Caki2 (cell line): ENCODE measurements at places on chromosomes 6 and 20. TPM values are rescaled to one million over a fixed set of nuclear protein-coding genes. Genes with fewer than 3 reads are reported as not detected.

BMP2 gene
- 2.6 and 4.3 TPM in 2 replicates for total RNA-seq

SAYSD1 gene
- 7.6 and 9.1 TPM in 2 replicates for total RNA-seq

VGLL2 gene
- total RNA-seq, result not detected in 2 replicates

SFTA2 gene
- not detected in 2 replicates for total RNA-seq

LY6G5B gene
- total RNA-seq, result not detected in 2 replicates

ZBTB46 gene
- total RNA-seq, result 9.6 and 10.4 TPM in 2 replicates

NKAPL gene
- not detected in 2 replicates for total RNA-seq

C6orf58 gene
- 1.3 TPM in 1 of 2 replicates, not detected in the other for total RNA-seq

FANCE gene
- 11.1 and 14.5 TPM in 2 replicates for total RNA-seq

MOG gene
- total RNA-seq, result not detected in 2 replicates

ACSS2 gene
- total RNA-seq, result 37.2 and 66.3 TPM in 2 replicates

PDE10A gene
- 0.32 and 4.6 TPM in 2 replicates for total RNA-seq

SIRPG gene
- total RNA-seq, result not detected in 2 replicates

PRKN gene
- 1.0 and 1.1 TPM in 2 replicates for total RNA-seq

VSTM2L gene
- not detected in 2 replicates for total RNA-seq

GNAS-AS1 gene
- total RNA-seq, result 3.1 and 5.2 TPM in 2 replicates

STX7 gene
- 4.8 and 21.9 TPM in 2 replicates for total RNA-seq

RAET1E gene
- not detected in 2 replicates for total RNA-seq

FAM83C gene
- total RNA-seq, result 0.20 TPM in 1 of 2 replicates, not detected in the other

CD2AP gene
- 46.0 and 53.2 TPM in 2 replicates for total RNA-seq

ZSCAN23 gene
- total RNA-seq, result 1.2 and 13.7 TPM in 2 replicates

FAM209B gene
- total RNA-seq, result not detected in 2 replicates

MUC22 gene
- not detected in 2 replicates for total RNA-seq

PLCB1 gene
- total RNA-seq, result 2.4 and 2.5 TPM in 2 replicates

RAMACL gene
- not detected in 2 replicates for total RNA-seq

MRPS18B gene
- 47.9 and 61.1 TPM in 2 replicates for total RNA-seq

CST2 gene
- total RNA-seq, result 240 and 270 TPM in 2 replicates

HUS1B gene
- total RNA-seq, result 0.17 and 2.1 TPM in 2 replicates

SNX9 gene
- total RNA-seq, result 22.4 and 26.4 TPM in 2 replicates

NFKBIE gene
- 24.7 and 33.4 TPM in 2 replicates for total RNA-seq

CST5 gene
- not detected in 2 replicates for total RNA-seq

BPI gene
- total RNA-seq, result not detected in 2 replicates

APOM gene
- total RNA-seq, result 9.2 TPM in 1 of 2 replicates, not detected in the other

POM121L2 gene
- total RNA-seq, result not detected in 2 replicates

CST7 gene
- not detected in 2 replicates for total RNA-seq

RAB44 gene
- not detected in 2 replicates for total RNA-seq

GJA10 gene
- total RNA-seq, result not detected in 2 replicates

WASF1 gene
- 21.9 and 26.5 TPM in 2 replicates for total RNA-seq
